Choroid plexus epithelial cell (primary cell): ENCODE measurements at places on chromosomes 1 and 21.
A peak's percentile ranks its signal among the peaks of the same experiment; 100 is the strongest.

DNA sequence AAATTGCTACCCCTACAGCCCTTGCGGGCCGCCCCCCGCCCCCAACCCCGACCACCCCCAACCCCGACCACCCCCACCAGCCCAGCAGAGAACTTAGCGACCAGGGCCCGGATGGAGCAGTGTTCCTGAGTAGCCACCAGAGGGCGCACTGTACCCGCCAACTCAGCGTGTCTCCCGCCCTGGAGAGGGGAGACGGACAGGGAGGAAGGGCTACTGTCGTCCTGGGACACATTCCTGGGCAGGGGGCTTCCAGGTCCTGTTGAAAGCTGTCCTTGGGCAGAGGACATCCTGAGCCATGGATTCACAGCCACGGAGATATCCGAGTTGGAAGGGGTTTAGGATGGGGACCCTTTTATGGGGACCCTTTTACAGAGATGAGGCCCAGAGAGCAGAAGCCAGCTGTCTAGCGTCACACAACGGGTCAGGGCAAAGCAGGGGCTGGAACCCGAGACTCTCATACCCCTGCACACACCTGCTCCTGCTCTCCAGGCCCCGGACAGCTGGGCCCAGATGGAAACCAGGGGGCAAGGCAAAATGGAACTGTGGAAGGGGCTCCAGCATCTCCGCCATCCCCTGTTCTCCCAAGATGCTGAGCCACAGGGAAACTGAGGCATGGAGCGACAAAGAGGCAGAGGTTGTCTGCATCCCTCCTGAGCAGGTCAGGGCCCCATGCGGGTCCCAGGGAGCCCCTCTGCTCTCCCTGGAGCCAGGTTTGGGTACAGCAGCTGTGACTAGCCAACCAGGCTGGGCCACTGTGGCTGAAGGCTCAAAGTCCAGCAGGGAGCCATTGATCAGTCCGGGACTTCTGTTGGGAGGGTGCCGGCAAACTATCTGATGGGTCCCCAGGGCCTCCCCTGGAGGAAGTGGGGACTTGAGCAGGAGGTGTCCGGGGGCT is 25.0 kb upstream of the LAPTM5 start:
- DNase-seq: peak; percentile 66

- peak; percentile 16 for DNase-seq
Observed at GRCh38 chr1:36471830-36472641, 7.9 kb upstream of the MRPS15 start.

GRCh38 chr1:180208264-180208663 is 21.8 kb upstream of the LHX4 start:
- no peak for DNase-seq

GRCh38 chr1:102174259-102174863 is 177.6 kb upstream of the OLFM3 start:
- no peak for DNase-seq

GRCh38 chr1:63087966-63088365 is 234.4 kb upstream of the FOXD3 start:
- peak; percentile 31 for DNase-seq

DNA sequence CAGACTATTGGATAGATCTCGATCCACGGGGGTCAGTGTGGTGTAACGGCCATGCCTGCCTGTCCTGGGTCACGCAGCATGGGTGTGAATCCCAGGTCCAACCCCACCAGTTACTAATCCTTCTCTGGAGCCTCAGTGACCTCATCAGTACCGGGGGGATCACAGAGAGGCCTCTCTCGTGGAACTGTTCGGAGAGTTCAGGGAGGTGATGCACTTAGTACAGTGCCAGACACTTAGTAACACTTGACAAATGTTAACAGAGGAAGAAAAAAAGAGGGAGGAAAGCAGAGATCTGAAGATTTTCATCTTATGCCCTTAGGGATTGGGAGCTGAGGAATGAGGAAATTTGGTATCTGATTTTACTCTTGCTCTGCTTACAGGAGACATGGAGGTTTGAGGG is 2.9 kb downstream of the ABCA4 start:
- DNase-seq: no peak

GRCh38 chr21:17708522-17709265 is 96.0 kb upstream of the BTG3 start:
- DNase-seq: no peak

- DNase-seq: no peak
Observed at GRCh38 chr1:22629886-22630285, 6.5 kb upstream of the C1QA start.

DNA sequence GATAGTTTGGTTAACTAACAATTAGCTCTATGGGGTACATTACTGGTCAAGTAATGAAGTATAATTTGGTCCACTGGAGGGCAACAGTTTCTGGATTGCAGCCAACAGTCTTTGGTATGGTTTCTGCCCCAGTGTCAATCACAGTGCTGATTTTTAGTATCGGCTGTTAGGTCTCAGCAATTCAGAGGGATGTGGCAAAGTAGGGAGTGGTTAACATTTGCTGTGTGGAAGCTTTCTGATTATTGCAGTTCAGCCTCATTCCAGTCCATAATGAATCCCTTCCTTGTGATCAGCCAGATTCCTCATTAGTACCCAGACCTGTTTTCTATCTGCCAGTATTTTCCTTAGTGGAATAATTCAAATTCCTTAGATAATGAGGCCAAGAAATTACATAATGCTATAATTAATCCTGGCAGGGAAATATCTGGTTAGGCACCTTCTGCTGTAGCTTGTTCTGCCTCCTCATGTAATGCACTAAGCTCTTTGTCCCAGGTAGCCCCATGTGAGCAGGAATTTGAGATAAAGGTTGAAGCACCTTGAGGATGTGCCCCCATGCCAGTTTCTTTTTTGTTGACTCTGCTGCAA is 14.0 kb downstream of the F3 start:
- peak; percentile 62 for DNase-seq

GRCh38 chr1:36990928-36991327 is 43.4 kb downstream of the GRIK3 start:
- DNase-seq: no peak

GRCh38 chr1:27724961-27725373 is 794 bp upstream of the FAM76A start:
- DNase-seq: peak; percentile 28

DNA sequence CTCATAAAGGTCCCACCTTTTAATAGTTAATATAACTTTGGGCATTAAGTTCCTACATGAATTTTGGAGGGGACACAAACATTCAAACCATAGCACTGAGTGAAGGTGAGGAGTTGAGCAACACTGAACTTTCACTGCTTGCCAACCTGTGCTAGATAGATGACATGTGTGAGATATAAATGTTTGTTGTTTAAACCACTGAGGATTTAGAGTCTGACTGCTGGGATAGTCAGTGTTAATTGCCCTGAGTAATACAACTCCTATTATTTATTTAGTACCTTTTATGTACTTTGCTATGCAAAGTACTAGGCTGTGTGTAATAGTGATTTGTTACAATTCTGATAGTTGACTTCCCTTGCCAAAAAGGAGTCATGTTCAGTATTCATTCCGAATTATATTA is 32.4 kb upstream of the SLC16A1 start:
- no peak for DNase-seq

DNA sequence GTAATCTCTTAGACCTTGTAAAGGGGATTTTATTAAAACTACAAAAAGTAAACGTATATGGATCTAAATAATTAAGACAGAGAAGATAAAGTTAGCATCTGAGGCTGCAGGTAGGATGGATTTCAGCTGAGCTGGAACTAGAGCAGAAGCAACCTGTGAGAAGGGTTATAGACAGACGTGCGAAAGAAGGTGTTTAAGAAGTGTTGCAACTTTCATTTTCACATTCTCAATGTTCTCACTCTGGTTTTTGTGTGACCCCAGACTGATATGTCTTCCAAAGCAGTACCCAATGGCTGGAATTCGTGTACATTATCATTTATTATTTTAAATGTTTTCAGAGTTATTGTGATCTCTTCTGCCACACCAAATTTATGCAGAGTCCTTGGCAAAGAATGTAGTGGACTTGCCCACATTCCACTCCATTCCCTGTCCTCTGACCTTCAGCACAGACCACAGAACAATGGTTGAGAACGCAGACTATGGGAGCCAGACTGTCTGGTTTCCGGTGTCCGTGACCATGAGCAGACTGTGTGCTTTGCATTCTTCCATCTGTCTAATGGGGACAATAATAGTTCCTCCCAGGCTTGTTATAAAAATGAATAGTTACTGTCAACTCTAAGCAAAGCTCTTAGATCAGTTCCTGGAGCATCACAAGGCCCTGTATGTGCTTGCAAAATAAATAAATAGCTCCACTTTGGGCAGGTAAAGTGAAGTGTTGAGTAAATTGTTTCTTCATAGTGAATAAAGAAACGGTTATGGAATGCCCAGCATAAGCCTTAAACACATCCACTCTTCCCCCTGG is 140.6 kb upstream of the SAMSN1 start:
- DNase-seq: peak; percentile 10

- DNase-seq: peak; percentile 57
Observed at GRCh38 chr1:209490013-209490412, 93.5 kb upstream of the CAMK1G start.
